ENCODE measurements at places on chromosomes 4 and X. TPM values are rescaled to one million over a fixed set of nuclear protein-coding genes. Genes with fewer than 3 reads are reported as not detected.

The C4orf51 gene
- not detected for total RNA-seq

GRCh38 chr4:123624959-123625358 is 228.4 kb downstream of the SPRY1 start:
- DNase-seq, result no peak

GRCh38 chr4:24625091-24625490 is 40.7 kb upstream of the DHX15 start:
- DNase-seq, result no peak

The NXF2B gene
- total RNA-seq, result not detected

DNA sequence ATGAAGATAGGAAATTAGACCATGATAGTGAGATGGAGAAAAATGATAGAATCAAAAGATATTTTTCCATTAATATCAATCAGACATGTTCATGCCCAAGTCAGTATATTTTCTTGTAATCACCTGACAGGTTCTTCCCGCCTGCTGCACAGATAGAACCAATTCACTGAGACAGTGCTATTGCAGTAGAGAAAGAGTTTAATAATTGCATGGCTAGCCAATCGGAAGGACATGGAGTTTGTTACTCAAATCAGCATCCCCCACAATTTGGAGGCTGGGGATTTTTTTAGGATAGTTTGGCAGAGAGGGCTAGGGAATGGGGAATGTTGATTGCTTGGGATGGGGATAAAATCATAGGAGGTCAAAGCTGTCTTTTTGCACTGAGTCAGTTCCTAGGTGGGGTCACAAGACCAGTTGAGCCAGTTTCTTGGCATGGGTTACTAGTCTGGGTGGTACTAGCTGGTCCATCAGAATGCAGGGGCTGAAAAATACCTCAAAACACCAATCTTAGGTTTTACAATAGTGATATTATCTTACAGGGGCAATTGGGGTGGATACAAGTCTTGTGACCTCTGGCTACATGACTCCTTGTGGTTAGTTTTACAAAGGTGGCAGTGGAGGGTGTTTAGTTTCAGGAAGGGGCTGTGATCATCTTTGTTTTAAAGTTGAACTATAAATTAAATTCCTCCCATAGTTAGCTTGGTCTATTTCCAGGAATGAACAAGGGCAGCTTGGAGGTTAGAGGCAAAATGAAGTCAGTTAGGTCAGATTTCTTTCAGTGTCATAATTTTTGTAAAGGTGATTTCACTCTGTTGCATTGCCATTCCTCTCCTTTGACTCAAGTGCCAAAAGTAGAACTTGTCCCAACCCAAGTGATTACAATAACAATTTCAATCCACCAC is 100.3 kb upstream of the PDE5A start:
- DNase-seq, result no peak

- DNase-seq, result no peak
Observed at GRCh38 chr4:145043306-145043705, 54.7 kb downstream of the ANAPC10 start.

DNA sequence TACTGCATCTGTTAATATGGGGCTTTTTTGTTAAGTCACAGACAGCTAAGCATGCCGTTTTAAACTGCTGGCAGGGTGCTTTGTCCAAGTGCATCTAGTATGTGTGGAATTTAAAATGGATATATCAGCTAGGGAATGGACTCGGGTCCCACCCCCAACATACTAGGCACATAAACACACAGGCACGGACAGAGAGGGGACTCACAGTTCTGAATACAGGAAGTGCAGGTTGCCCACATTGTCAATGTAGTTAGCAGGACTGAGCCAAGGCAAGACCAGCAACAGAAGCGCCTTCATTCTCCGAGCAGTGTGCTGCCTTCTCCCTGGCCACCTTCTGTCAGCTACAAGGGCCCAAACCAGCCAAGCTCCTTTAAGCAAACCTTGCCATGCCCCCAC is 33.6 kb downstream of the LNX1 start:
- no peak for DNase-seq

DNA sequence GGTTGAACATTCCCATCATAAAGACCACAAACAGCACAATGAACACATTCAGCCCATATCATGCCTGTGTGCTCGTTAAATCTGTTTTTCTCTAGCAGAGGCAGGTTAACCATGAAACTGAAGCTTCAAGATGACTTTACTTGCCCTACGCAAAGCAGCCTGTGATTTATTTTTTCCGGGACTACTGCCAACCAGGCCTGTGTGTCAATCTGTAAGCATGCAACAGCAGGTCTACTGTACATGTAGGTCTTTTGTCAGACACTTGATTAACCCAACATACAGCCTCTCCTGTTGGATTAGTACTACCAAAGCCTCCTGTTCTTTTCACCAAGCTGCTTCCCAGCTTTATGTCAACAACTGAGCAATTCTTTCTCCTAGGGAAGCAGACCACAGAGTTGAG is 85.5 kb upstream of the ACSL1 start:
- no peak for DNase-seq

The MAGEC2 gene
- total RNA-seq, result not detected

- no peak for DNase-seq
Observed at GRCh38 chrX:110414273-110414672, 55.6 kb downstream of the RTL9 start.

DNA sequence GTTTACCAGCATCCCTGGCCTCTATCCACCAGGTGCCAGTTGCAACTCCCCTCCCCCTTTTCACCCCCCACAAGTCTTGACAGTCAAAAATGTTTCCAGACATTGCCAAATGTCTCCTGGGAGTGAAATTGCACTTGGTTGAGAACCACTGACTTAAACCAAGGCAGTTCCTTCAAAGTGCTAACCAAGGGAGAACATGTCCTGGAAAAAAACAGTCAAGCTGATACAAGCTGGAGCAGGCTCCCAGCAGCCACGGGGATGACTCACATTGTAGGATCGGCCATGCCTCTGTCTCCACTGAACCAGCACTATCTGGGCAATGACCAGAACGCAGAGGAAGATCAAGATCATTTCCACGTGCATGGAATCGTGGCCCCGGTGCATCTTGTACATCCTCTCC is 11.4 kb downstream of the RNF175 start:
- no peak for DNase-seq

The FATE1 gene
- not detected for total RNA-seq

The IDUA gene
- 9.0 TPM for total RNA-seq

DNA sequence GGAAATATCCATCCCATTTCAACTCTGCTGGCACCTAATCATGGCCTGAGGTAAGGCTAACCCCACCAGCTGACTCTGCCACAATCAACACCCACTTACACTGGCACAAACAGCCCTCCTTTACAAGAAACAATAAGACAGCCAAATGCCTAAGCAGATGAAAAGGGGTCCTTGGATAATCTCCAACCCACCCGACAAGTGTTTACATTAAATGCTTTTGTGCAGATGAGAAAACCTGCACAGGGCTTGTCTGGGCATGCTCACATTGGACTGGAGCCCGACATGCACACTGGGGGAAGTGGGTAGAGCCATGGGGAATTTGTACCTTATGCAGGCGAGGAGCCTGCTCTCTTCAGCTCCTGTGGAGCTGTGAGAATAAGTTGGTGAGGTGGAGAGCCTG is 138.9 kb upstream of the ITM2A start:
- DNase-seq, result no peak

The SYN1 gene
- total RNA-seq, result 12.2 TPM

DNA sequence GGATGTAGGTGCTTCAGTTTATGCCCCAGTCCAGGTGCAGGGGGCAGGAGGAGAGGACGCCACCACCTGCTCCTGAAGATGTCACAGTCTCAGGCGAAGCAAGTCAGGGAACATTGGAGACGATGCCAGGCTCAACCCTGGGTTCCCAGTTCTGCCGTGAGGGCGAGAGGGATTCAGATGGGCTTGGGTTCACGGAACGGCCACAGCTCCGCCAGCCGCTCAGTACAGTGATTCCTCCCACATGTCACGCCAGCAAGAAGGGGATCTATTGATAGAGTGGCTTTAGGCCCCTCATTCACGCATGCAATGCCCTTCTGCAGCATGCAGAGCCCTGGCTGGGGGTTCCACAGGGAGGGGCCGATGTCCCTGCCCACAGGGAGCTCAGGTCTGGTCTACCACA is 34.2 kb downstream of the ADRA2C start:
- no peak for DNase-seq

GRCh38 chrX:129629837-129630236 is 24.9 kb downstream of the APLN start:
- no peak for DNase-seq

GRCh38 chr4:172986114-172986513 is 182.5 kb upstream of the GALNT7 start:
- no peak for DNase-seq

DNA sequence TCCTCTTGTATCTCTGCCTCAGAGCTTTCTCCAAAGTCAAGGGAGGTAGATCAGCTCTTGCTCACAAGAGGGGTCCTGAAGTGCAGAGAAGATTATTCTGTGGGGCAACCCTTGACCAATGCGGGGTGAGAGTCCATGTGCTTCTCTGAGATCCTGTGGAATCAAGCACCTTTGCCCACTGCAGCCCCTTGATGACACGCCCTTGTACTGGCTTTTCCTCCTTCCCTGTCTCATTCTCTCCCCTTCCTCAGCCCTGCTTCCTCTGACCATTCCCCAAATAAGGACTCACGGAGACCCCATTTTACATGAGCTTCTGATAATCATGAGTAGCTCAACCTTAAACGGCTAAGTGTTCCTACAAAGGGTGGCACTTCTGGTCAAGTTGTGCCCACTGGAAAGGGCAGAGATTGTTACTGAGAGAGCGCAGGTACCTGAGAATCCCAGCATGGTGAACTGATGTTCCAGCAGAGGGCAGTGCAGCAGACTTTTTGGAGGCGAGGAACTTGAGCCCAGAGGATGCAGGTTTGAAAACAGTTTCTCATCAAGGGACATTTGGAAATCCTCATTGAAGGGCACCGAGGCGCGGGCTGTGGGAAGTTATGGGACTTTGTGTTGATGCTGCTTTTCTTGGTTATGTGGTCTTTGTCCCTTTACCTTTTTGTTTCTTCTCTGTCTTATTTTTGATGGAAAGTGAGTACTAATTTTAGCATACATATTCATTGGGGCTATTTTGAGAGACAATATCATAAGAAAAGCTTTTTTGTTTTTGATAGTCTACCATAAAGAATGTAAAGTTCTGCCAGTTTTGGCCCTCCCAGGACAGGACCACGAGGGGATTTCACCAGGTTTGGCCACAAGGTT is 201.3 kb downstream of the RBM46 start:
- peak; percentile 22 for DNase-seq

DNA sequence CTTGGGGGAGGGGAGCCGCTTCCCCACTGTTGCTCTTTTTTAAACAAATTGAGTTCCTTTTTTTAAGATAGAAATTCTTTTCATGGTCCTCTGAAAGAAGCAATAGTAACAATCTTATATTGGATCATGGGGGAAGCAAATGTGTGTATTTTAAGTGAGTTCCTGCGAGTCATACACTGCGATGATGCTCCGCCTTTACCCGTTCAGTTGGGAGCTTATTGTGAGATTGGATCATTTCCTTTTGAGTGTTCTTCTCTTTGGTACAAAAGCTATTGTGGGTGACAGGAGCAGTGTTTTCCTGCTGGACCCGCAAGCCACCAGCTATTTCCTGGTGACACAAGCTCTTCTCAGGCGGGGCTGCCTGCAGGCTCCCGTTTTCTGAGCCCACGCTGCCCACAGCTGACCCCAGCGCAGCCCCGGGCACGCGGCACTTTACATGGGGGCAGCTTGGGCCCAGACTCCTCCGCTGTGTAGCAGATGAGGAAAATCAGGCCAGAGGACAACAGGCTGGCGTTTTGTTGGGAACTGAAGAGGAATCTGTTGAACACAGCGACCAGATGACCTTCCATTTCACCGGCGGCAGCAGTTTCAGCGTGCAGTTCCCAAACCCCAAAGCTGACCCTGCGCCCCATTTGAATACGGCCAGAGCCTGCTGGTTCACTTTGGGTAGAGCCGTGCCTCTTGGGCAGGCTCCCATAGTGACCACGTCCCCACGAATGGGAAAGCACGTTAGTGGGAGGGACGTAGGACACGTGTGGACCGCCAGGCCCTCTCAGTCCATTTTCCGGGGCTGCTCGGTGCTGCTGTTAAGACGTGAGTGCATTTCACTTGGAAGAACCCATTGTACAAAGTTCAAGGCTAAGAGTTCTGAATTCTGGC is 12.2 kb downstream of the TADA2B start:
- no peak for DNase-seq

- no peak for DNase-seq
Observed at GRCh38 chr4:16195209-16195608, 31.1 kb downstream of the TAPT1 start.

GRCh38 chr4:111494971-111495370 is 650.3 kb upstream of the FAM241A start:
- DNase-seq, result no peak

DNA sequence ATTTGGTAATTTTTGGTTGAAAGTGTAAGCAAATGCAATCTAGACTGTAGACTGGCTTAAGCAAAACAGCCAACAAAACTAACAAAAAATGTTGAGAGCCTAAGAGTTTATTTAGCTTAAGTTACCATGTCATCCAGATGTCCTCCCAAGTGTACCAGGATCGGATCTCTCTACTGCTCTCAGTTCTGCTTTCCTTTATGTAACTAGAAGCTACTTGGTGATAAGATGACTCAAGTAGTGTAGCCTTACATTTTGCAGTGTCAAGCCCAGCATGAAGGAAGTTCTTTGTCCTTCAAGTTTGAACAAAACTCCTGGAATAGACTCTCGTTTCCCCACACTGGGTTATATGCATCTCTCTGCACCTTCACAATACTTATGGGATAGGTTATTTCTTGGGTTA is 1500.0 kb downstream of the STIM2 start:
- no peak for DNase-seq

The SPANXA2 gene
- total RNA-seq, result not detected

DNA sequence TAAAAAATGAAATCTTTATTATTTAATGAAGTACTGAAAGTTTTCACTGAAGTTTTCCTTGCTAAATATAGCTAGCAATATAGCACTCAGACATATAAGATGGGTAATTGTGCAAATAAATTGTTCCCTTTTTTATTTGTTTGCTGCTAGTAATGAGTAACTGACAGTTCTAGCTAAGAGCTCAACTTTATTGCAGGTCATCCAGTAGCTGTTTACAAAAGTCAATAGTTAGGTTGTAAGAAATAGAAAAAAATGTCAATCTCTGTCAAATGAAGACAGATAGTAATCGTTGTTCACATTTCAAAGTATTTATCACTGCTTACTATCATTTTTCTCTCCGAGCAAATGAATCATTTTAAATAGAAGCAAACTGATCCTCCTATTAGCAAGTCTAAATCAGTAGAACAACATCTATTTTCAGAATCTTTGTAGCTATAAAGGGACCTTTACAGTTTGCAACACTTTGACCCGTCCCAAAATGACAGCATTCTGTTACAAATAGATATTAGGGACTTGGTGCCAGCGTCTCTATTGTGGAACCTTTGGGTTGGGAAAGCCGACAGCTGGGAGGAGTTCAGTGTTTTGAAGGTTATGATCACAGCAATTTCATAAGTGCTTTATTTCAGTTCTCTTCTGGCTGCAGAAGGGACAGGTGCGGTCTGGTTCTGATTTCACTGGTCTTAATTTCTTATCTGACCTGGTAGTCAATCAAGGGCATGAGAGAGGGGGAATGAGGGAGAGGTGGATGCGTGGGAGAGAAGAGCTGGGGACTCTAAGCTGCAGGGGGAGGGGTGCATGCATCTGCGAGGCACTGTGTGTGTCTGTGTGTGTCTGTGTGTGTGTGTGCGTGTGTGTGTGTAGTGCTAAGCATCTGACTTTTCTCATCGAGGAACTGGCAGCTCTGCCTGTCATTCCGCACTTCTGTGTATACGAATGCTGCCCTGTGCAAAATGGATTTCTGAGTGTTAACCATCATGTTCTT is 227.9 kb upstream of the PITX2 start:
- DNase-seq, result no peak

The SLC34A2 gene
- total RNA-seq, result not detected

The MCF2 gene
- 1.3 TPM for total RNA-seq

- no peak for DNase-seq
Observed at GRCh38 chrX:69299285-69299684, 134.0 kb upstream of the PJA1 start.

- no peak for DNase-seq
Observed at GRCh38 chrX:17020356-17020755, 73.9 kb downstream of the REPS2 start.

Measured in heart right ventricle (tissue), 16 donors.